ENCODE measurements at places on chromosomes 2 and 18.

- no peak for DNase-seq
Measured at GRCh38 chr18:28204154-28204553, 27.2 kb upstream of the CDH2 start.

GRCh38 chr2:48264627-48265026 is 265.3 kb upstream of the STON1 start:
- no peak for DNase-seq

DNA sequence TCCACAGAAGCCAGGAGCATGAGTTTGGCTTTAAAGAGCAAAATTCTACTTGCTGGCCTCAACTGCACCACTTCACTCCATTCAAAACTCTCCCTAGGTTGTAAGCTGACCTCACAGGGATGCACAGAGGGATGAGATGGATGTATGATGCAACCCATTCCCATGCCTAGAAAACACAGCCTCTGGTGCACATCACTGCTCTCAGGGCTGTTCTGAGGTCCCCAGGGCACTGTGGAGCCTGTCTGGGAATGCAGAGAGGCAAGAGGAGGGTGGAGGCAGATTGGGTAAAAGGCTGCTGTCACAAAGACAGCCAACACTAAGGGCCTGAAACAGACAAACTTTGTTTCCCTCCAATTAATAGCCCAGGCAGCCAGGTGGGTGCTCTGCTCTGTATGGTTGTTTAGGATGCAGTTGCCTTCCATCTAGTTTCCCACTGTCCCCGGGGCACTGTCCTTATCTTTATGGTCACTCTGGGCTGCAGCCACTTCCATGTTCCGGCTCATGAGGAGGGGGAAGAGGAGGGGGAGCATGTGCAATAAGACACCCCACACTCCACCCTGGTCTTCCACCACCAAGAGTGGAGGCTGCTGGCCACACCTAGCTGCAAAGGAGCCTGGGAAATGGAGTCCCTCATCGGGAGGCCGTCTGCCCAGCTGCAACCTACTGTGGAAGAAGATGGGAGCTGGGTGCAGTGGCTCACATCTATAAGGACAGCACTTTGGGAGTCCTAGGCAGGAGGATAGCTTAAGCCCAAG is 7.0 kb downstream of the GPR45 start:
- DNase-seq, result no peak

- DNase-seq, result no peak
Measured at GRCh38 chr2:171146633-171147032, 14.1 kb downstream of the TLK1 start.

DNA sequence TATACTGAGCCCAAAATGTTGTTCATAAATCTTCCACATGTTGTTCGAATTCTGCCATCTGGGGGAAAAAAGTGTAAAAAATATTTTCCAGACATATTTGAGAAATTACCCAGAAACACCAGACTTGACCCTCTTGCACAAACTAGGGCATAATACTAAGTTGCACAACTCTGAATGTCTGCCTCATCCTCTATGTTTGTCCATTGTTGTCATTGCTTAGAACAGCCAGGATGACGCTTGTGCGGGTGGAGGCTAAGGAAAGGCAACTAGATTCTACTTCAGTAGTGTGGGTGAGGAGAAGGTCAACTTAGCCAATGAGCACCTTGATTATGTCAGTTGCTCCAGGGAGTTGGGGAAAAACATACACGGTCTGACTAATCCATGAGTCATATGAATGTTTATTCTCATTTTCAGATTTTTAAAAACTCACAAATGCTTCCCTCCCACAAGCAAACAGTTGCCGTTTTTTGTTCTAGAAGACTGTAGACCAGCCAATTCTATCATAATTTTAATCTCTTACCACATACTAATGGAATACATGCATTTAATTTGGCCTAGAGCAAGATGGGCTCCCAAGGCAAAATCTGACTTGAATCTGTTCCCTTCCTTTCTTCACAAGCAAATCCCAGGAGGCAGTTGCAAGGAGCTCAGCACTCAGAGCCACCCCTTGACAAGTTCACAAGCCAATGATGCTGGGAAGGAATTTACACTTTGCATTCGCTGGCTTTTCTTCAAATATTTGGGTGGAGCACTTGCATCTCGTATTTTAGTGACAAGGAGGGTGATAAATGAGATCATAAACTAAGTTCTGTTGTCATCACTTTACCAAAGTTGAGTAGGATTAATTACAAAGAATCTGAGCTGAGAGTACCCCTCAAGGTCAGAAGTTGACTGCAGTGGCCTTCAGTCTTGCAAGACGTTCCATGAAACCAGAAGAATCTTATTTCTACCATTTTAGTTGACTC is 163.2 kb upstream of the TWIST2 start:
- no peak for DNase-seq

DNA sequence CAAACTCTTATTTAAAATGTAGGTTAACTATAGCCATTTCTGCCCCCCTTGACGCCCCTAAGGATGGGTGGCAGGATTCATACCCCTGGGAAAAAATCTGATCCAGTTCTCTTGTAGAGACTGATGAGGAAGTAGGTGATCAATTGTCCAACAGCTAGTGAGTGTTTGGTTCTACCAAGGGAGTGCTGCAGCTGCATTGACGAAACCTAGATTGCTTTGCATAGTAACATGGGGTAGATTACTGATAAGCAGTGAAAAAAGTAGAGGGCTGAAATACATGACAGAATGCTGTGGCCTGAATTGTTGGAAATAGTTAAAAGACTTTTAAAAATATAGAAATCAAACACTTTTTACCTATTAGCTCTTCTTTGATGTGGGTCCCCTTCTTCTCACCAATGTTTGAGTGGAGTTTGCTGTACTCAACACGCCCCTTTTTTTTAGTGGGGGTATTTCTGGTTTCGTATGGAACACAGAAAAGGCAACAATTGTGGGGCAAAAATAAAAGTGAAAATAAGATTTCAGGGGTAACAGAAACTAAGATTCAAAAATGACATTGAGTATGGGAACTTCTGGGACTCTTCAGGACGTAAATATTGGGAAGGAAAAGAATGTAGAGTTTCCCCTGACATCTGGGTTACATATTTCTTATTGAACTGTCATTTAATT is 66.2 kb downstream of the MAIP1 start:
- no peak for DNase-seq

DNA sequence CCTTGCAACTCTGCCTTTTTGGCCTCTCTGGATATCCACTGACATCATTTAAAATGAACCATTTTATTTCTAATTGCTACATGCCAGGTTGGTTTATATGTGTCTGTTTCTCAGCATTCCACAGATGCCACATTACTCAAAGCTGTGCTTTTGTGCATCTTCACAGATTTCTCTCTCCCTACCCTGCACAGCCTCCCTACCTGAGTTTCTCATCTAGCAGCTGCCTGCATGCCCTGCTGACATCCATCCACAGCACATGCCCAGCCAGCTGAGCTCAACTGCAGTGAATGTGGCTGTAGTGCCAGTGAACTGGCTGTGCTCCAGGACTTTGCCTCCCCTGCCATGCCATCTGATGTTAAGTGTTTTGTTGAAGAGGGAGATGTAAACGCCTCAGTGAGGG is 44.5 kb downstream of the PKP4 start:
- no peak for DNase-seq

DNA sequence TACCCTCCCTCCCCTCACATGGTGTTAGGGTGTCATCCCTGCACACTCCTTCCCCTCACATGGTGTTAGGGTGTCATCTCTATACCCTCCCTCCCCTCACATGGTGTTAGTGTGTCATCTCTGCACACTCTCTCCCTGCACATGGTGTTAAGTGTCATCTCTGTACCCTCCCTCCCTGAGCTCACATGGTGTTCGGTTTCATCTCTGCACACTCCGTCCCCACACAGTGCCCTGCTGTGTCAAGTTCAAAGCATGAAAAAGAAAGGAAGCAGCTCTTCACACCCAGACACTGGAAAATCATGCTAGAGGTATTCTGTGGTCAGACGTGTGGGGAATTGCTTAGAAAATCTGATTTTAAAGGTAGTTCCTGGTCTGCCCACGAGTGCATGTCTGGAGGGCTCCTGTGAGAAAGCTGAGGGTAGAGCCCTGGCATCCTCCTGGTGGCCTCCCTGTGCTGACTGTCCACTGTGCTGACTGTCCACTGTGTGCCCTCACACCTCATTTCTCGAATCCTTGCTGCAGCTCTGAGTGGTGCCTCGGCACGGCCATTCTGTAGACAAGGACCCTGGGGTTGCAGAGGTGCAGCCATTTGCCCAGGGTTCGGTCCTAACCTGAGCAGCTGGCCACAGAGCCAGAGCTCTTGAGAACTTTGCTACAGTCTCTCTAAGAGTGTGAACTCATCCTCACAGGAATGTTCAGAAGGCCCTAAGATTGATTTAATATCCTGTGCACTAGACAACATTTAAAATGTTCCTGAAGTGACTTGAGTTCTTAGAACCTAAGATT is 69.1 kb upstream of the NFATC1 start:
- no peak for DNase-seq

DNA sequence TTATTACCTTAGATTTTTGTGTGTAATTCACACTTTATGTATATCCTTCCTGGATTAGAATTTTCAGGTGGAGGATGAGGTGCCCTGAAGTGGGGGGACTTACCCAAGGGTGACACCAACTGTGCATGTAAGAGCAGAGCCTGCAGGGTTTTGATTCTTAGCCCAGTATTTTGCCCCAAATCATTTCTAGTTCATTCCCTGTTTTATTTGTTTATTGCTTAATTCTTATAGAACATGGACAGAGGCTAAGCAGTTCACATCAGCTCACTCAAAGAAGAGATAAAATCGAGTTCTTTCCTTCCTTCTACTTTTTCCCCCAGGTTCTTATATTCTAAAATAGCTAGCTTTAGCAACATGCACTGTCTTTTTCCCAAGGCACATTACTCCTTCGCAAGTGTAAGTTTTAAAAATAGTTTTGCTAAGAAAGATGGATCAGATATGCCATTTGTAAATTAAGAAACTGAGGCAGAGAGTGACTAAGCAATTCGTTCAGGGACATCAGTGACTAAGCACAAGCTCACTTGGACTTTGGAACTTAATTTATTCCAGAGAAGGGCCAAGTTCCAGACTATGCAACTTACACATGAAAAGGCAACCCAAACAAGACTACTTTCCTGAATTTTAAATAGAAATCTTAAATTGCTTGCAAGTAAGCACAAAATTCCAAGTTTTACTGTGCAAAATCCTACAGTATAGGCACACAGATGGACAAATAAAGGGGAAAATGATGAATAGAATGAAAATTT is 427.9 kb upstream of the POU3F3 start:
- no peak for DNase-seq

- no peak for DNase-seq
Measured at GRCh38 chr2:231710799-231711676, 2.7 kb downstream of the PTMA start.

GRCh38 chr2:130385709-130386108 is 29.9 kb downstream of the PTPN18 start:
- DNase-seq, result no peak

Data from GM19239 (cell line).